ENCODE measurements at places on chromosomes 4 and X. TPM values are rescaled to one million over a fixed set of nuclear protein-coding genes. Genes with fewer than 3 reads are reported as not detected.

Gene BRS3
- polyA plus RNA-seq: not detected

GRCh38 chr4:128256539-128256938 lies 31.1 kb downstream of the PGRMC2 start:
- DNase-seq: no peak

DNA sequence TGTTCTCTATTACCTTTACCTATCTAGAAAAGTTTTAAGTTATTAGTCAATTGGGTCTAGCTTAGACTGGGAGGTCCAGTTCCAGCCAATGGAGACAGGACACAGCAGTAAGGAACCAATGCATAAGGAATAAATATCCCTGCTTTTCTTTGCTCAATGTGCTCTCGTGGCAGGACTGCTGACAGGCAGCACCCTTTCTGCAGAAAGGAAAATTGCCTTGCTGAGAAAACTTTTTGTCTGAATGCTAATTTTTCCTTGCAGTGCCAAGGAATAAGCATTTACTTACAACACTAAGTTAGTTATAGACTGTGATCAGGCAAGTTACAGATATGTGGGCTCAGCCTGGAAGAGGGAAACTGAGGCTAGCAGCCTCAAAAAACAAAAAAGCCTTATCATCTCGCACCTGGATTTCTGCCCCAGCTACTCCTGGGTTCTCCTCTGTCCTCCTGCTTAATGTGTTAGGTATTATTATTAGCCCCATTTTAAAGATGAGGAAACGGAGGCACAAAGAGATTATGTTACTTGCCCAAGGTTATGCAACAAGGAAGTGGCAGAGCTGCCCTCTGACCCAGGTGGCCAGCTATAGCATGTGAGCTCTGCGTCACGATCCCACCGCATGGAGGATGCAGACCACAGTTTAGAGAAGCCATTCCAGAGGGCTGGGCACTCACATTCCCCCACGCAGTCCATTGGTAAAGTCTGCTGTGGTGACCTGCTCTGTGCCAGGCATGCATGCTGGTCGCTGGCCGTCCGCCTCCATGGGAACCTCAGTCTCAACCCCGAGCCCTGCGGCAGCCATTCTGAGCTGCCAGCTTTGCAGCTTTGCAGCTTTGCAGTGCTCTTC lies 40.5 kb upstream of the C4orf50 start:
- DNase-seq: no peak

GRCh38 chr4:10090467-10091250 lies 25.9 kb downstream of the WDR1 start:
- DNase-seq: no peak

DNA sequence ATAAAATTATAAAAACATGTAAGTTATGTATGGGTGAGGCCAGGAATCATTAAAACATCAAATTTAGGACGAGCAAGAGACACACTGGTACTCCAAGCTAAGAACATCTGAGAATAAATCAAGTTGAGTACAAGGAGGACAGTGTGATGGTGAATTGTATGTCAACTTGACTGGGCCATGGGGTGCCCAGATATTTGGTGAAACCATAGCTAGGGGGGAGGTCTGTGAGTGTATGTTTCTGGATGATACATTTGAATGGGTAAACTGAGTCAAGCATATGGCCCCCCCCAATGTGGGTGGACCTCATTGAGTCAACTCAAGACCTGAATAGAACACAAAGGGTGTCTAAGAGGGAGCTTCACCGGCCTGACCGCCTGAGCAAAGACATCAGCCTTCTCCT lies 115.3 kb upstream of the BCOR start:
- no peak for DNase-seq

- peak; percentile 93 for DNase-seq
These were observed 20.1 kb upstream of the SASH3 start for GRCh38 chrX:129759576-129760061.

DNA sequence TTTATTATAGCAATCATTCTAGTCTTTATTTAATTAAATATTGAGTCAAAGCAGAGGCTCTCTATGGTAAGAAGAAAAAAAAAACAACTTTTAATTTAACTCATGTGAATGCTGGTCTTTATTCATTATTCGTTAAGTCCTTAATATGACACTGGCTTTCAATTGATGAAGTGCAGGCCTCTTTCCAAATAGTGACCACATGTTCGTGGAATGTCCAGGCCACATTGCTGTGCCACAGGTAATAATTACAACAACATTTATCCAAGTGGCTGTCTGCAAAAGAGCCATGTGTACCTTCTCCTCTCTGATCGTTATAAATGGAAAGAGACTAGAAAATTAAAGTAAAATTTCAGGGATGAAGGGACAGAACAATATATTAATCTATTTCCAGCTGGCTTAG lies 220.1 kb upstream of the PABPC4L start:
- DNase-seq: no peak

Measured in fibroblast of lung (primary cell).